CD8-positive, alpha-beta memory T cell (primary cell): ENCODE measurements at places on chromosomes 2 and 18. TPM values are rescaled to one million over a fixed set of nuclear protein-coding genes. Genes with fewer than 3 reads are reported as not detected.

DNA sequence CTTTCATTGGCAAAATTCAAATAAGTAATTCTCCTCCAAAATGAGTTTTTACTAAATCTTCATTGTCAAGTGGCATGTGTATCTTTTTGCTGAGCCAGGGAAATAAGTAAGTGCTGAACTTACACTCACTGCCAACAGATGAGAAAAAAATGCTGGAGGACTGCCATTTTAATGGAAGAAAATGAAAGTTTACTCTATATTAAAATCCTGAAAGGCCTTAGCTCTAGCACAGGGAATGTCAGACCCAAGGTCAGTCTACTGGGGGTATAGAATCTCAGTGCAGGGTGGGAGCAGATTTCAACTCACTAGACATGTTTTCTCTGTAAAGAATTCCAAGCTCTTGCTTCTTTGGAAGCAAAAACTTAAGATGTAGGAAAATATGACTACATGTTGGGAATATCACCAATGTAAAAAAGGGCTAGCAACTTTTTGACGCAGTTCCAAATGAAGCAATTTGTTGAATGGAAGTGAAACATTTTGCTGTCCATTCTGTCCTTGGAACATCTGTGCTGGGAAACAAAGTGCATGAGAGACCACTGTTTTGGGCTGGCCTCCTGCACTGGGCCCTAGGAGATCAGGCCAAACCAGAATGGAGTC lies 127.0 kb downstream of the ST6GAL2 start:
- DNase-seq: no peak

DNA sequence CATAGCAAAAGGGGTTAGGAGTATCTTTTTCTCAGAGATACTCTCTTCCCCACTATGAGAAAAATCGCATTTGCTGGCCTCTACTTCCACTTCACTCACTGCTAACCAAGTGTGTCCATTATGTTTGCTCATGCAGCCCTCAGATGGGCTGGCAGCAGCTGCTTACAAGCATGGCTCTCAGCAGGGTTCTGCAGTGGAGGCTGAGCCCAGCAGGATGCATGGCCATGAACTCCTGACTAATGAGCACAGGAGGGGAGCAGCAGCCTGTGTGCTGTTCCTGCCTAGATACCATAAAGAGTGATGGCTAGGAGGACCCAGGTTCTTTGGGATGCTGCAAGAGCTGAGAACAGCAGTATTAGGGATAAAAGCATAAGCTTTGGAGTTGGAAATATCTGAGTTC lies 316.9 kb upstream of the THSD7B start:
- no peak for DNase-seq

Gene FTCDNL1
- 1.4 TPM for polyA plus RNA-seq

- no peak for DNase-seq
These were observed 77.5 kb upstream of the TTC21B start for GRCh38 chr2:166031054-166031453.

Gene CD8B2
- 10.2 TPM for polyA plus RNA-seq

DNA sequence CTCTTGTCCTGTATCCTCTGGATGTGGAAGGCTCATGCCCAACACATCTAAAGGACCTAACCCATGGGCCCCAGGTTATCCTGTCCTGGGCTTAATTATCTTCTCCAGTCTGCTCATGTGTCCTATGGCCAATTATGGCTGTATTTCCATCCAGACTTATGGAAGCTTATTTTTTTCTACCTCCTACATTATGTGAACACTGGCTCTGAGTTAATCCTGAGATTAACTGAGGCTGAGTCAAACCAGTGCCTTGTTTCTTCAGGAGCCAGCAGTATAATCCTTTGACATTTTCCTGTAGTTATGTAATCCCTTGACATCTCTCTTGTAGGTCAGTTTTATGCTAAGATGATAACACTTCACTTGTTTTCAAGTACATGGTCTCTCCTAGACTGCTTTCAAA lies 213.6 kb downstream of the PMAIP1 start:
- DNase-seq: no peak

GRCh38 chr2:82740527-82740926 lies 1718.6 kb downstream of the SUCLG1 start:
- no peak for DNase-seq

Gene GKN1
- polyA plus RNA-seq: not detected

DNA sequence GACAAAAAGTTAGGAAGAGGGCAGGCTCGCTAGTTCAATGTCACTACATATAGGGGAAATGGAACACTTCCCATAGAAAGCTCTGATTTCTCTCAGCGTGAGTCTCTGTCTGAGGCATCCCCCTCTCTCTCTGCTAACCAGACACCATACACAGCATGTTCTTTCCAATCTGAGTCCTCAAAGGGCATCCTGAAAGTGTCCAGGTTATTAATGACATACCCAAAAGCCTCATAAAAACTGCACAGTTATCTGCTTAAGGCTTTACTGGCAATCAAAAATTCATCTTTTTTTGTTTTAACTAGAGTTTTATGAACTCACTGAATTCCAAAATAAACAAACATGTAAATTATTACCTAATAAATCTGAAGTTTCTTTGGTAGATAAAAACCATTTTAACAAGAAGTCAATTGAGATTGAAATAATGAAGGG lies 137.4 kb downstream of the AFF3 start:
- DNase-seq: no peak

GRCh38 chr2:198775737-198776136 lies 682.0 kb downstream of the SATB2 start:
- DNase-seq: no peak

DNA sequence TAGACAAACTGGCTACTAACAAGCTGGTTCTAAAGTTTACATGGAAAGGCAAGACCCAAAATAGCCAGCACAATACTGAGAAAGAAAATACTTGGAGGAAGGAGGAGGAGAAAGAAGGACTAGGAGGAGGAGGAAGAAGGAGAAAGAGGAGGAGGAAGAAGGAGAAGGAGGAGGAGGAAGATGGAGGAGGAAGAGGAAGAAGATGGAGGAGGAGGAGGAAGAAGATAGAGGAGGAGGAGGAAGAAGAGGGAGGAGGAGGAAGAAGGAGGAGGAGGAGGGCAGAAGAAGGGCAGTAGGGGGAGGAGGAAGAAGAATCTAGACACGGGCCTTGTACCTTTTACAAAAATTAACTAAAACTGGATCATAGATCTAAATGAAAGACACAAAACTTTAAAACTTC lies 92.6 kb downstream of the METTL4 start:
- no peak for DNase-seq

GRCh38 chr2:217945530-217945929 lies 57.3 kb downstream of the TNS1 start:
- no peak for DNase-seq

- no peak for DNase-seq
These were observed 66.0 kb upstream of the HAAO start for GRCh38 chr2:42858140-42859005.
